ENCODE measurements at places on chromosomes 6 and 20.

- no peak for DNase-seq
Measured at GRCh38 chr6:155084431-155085123, 89.5 kb downstream of the TIAM2 start.

DNA sequence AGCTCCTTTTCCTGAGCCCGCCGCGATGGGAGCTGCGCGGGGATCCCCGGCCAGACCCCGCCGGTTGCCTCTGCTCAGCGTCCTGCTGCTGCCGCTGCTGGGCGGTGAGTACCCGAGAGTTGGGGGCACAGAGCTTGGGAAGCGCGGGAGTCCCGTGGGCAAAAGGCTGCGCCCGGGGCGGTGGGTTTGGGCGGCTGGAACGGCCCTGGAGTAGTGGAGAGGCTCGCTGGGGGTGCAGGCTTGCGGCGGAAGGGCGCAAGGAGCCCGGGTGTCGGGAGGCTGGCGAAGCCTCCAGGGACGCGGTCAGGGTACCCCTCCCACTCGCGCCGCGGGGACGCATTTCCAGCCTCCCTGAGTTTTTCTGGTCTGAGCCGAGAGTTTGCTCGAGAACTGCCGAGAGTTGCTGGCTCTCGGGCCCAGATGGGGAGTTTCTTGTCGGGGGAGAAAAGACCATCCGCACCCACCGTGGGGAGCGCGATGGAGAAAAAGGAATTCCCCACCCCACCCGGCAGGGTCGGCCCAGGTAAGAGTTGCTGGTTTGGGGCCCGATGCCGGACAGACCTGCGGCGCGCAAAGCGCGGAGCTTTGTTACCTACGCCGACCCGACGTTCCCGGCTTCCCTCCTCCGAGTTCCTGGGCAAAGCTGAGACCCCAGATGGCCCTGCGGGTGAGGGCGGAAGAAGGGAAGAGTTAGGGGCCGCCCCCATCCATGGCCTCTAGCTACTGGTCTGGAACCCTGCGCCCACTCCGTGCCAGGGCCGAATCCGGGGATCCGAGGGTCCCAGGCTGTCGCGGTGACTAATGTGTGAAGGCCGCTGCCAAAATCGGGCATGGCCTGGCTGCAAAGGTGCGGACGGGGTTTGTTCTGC is 584 bp downstream of the PTK7 start:
- no peak for DNase-seq

- no peak for DNase-seq
Measured at GRCh38 chr6:3482869-3483268, 26.0 kb upstream of the SLC22A23 start.

DNA sequence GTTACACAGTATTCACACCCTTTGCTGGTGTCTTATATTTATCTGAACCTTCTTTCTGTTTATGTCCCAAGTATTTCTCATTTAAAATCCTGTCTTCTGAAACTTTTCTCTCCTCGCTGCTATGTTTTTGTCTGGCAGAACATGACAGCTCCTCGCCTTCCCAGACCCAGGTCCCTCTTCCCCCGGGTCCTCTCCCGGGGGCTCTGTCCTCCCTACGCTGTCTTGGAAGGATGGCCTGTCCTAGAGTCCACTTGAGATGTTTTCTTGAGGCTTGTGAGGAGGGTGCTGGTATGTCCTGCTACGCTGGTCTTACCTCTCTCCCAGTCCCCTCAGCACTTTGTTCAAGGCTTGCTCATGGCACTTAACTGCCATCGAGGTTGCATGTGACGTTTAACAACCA is 6.2 kb downstream of the GID8 start:
- no peak for DNase-seq

DNA sequence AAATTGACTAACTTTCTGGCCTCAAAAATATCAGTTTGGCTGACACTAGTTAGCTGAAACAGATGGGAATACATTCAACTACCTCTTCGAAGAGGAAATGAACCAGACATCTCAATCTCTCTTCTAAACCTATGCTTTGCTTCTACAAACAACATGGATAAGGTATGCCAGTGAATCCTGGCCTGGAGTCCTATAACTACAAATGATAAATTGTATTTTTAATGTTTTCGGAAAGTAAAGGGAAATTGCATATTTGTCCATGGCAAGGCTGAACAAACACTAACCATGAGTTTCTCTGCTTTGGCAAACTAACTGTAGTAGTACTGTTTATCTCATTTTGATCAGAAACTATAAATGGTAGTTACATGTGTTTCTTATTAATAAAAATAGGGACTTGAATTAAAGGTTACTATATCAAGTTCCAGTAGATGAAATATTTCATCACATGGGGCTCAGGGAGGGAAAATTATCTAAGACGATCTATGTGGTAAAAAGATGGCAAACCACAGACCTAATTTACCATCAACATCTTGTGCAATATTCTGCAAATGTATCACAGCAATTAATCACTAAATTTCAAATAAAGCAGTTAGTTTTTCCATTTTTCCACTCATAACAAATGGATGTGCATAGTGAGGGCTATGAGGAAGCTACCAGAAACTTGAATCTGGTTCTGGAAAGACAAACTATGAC is 76.8 kb downstream of the COL12A1 start:
- DNase-seq: no peak
